ENCODE measurements at places on chromosomes 11 and 22.

DNA sequence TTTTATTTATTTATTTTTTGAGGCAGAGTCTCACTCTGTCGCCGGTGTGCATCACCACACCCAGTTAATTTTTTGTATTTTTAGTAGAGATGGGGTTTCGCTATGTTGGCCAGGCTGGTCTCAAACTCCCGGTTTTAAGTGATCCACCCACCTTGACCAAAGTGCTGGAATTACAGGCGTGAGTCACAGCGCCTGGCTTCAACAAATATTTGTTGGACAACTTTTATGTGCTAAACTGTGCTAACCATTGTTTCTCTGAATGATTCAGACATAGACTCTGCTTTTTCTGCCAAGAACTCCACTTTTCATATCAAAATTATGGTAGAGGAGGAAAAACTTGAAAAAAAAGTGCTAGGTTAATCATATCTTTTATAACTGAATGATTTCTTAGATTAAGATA lies 36.3 kb downstream of the MMP7 start:
- DNase-seq, result no peak

GRCh38 chr11:102007567-102008437 lies 39.4 kb upstream of the CFAP300 start:
- peak; percentile 22 for DNase-seq

DNA sequence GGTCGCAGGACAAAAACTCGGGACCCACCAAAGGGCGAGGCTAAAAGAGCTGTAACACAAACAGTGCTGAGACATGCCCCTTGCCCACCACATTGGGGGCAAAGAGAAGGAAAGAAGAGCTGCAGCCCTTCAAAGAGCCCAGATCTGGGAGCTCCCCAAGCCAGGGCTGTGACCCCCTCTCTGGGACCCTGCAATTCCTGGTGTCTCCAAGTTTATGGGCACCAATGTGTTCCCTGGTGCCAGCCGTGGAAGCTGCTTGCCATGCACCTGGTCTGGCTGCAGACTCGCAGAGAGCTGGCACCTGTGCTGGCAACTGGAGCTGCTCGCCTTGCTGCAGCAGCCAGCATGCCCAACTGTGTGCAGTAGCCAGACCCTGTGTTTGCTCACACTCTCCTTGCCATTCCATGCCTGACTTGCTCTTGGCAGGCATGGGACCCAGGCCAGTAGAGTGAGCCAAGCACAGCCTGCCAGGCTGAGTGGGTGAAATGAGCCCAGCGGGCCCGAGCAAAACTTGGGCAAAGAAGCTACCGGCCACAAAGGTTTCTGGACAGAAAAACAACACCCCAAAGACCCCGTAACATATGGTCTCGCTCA lies 16.0 kb downstream of the RRP8 start:
- DNase-seq, result no peak

GRCh38 chr11:9066433-9066925 lies 24.9 kb downstream of the SCUBE2 start:
- DNase-seq, result peak; percentile 23

GRCh38 chr11:108596701-108597100 lies 3.1 kb upstream of the EXPH5 start:
- no peak for DNase-seq

- no peak for DNase-seq
These were observed 11.1 kb upstream of the PHLDA2 start for GRCh38 chr11:2940147-2940920.

- no peak for DNase-seq
These were observed 379.8 kb downstream of the BRD1 start for GRCh38 chr22:49447837-49448236.

DNA sequence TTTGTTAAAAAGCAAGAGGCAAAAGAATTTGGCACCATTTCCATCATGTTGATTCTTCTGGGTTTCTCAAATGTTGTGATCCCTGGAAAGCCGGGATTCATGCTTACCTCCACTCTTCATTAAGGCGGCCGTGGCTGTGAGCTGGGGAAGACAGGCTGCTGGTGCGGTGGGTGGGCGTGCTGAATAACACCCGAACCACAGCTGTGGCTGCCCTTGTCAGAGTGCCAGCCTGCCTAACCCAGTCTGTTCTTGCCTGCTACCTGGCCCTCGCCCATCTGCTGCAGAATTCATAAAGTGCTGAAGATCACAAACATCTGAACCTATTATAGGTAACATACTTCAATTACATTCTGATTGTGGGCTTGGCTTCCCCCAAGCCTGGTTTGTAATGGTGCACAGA lies 95.8 kb upstream of the RCN1 start:
- DNase-seq, result peak; percentile 96

DNA sequence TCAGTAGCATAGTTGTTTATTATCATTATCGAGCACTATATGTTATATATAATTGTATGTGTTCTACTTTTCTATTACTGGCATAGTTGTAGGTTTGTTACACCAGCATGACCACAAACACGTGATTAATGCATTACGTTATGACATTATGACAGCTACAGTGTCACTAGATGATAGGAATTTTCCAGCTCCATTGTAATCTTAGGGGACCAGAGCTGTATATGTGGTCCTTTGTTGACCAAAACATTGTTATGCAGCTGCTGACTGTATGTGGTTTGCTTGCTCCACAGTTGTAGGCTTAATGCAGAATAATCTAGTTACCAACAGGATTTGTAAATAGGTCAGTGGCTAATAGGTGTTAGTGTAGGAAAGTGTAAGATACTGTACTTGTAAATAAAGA lies 66.1 kb downstream of the HSD17B12 start:
- DNase-seq, result no peak

- DNase-seq, result no peak
These were observed 4.4 kb downstream of the AHNAK start for GRCh38 chr11:62542111-62542745.

- DNase-seq, result no peak
These were observed 9.3 kb downstream of the OSBPL5 start for GRCh38 chr11:3155691-3156258.

GRCh38 chr11:764322-765024 lies 12.8 kb downstream of the GATD1 start:
- DNase-seq, result peak; percentile 50

DNA sequence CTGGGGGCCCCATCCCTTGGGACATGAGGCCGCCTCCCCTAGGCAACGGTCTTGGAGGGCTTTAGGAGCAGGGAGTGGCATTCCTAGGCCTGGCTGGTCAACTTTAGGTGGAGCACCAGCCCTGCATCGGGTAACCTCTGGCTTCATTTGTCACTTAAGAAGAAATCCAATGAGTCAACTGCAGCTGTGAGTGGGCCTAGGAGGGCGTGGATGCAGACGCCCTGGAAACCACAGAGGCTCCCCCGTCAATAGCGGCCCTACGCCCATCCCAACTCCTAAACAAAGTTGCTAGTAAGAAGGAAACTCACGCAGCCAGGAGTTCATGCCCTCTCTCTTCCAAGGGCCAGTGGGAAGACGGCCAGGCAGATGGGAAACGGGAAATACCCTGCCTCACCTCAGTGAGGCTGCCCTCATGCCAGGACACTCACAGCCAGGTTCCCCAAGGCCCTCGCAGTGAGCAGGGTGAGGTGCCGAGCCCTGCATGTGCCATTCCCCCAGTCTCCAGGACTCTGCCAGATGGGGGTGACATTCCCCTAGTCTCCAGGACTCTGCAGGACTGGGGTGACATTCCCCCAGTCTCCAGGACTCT lies 20.8 kb downstream of the BID start:
- DNase-seq, result no peak

- no peak for DNase-seq
These were observed 58.1 kb upstream of the PPP6R3 start for GRCh38 chr11:68402355-68403031.

- DNase-seq, result no peak
These were observed 933.2 kb upstream of the CHORDC1 start for GRCh38 chr11:91156041-91156440.

DNA sequence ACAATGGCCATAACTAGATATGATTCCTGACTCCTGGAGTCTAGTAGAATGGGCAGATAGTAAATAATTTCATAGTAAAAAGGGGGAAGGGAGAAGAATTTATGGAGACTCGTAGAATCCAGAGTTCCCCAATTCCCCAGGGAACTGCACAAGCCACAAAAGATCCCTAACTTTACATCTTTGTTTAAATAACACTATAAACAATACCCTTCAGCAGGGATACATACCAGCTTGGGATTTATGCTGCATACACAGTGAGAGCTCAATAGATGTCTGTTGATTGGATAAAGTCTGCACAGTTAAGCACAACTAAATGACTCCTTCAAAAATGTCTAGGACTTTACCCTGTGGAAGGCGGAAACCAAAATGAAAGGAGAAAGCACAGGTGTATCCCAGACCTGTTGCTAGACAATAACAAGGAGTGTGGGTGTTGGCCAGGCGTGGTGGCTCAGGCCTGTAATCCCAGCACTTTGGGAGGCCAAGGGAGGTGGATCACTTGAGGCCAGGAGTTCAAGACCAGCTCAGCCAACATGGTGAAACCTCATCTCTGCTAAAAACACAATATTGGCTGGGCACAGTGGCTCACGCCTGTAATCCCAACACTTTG lies 6.8 kb downstream of the SLC35F2 start:
- no peak for DNase-seq

GRCh38 chr11:2521081-2521732 lies 76.4 kb downstream of the KCNQ1 start:
- no peak for DNase-seq

DNA sequence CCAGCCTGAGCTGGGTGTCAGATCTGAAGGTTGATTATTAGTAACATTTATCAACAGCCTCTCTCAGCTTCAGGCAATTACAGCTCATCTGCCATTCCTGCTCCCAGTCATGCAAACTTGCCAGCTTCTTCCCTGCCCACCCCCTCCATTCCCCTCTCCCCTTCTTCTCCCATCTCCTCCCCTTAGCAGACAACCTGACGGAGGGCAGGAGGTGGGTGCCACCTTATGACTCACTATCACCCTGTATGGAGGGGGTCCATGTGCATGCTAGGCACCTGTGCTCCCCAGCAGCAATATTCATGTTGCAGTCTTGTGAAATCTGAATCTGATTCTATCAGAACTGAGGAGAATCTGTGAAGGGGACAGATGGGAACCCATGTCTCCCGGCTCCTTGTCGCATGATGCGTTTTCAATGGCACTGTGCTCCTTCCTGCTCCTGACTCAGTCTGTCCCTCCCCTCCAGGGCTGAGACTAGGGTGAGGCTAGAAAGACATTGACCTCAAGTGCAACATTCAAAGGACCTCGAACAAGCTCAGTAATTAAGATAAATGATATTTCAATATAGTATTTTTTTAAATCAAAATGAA lies 46.3 kb upstream of the TUB start:
- no peak for DNase-seq

DNA sequence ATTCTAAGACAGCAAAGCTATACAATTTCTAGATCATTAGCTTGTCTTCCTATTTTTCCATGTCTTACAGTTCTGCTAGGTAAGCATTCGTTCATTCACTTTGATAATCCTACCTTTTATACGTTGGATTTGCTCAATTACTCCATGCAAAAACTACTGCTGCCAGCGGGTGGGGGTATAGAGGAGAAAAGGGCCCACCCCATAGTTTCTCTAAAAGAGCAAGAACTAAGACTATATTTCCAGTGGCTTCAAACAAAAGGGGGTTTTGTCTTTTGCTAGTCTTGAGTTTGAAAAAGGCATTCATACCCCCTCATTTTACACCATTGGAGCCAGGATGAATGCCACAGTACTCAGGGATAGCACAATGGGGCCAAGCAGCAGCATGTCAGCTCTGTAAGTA lies 155.7 kb downstream of the WT1 start:
- DNase-seq, result peak; percentile 12

- no peak for DNase-seq
These were observed 792.9 kb upstream of the CCDC179 start for GRCh38 chr11:23653071-23653675.

DNA sequence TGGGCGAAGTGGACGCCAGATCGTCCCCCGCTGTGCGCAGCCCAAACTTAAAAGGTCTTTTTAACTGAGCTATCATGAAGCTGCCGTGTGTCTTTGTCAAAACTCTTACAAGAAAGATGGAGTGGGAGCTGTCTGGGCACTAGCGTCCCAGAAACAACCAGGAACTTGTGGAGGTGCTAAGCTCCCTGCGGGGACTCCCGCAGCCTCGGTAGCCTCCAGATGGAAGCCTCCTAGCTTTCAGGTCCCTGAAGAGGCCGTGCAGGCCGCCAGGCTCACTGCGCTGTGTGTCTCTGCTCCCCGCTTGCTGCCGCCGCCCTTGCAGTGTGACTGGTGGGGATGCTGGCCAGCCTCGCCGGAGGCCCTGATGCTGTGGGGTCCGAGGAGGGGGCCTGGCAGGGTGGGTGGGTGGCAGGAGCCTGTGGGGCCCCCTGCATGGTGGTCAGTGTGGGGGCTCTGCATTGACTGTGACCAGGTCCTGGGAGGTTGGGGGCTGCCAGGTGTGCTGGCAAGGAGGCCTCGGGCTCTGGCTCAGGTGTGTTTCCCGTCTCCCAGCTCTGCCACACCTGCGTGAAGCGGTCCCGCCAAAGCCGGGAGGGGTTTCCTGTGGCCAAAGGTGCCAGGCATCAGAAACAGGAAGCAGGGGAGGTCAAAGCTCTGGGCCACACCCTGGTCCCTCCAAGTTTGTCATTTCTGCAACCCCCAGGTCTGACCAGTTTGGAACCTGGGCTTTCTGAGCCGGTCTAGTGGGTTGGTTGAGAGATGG lies 1.2 kb downstream of the TRABD start:
- DNase-seq, result no peak

- peak; percentile 40 for DNase-seq
These were observed 16.6 kb upstream of the PHLDA2 start for GRCh38 chr11:2945757-2946287.

- DNase-seq, result no peak
These were observed 102.8 kb downstream of the EXT2 start for GRCh38 chr11:44198146-44198724.

DNA sequence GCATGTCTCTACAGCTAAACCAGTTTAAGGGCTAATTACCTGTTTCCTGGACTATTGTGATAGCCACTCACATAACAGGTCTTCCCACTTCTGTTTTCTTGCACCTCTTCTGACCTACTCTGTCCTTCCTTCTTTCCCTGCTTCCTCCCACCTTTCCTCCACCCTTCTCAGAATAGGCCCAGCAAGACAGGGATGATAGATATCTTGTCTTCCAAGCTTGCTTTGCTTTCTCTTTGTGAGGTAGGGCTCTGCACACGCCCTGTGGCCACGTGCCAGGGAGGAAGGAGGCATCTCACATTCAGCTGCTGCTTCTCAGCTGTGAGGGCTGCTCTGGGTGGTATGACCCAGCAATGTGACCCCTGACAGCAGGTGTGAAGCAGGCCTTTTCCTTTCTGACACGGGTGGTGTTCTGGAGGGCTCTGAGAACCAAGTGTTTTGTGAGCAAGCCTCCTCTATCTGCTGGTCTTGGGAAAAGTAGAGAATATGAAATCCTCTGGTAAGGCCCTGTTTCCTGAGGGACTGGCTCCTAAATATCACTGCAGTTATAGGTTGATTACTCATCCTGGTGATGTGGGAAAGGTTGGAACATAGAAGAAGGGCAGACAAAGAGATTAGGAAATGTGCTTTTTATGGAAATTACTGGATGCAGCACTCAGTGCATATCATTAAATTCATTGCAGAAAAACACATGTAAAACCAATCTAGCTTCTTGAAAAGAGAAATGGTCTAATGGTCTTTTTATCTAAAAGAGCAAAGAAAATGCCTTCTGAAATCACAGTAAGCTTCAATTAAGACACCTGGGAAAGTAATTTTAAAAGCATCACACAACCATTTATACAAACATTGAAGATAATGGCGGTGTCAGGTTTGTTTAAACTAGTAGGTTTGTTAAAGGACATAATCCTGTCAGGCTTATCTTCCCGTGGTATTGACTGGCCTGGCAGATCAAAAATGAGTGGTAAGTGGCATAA lies 8.5 kb downstream of the AMOTL1 start:
- DNase-seq, result no peak

- no peak for DNase-seq
These were observed 106.4 kb downstream of the SYN3 start for GRCh38 chr22:32951807-32952153.
